ENCODE measurements at places on chromosomes 2 and 18.

DNA sequence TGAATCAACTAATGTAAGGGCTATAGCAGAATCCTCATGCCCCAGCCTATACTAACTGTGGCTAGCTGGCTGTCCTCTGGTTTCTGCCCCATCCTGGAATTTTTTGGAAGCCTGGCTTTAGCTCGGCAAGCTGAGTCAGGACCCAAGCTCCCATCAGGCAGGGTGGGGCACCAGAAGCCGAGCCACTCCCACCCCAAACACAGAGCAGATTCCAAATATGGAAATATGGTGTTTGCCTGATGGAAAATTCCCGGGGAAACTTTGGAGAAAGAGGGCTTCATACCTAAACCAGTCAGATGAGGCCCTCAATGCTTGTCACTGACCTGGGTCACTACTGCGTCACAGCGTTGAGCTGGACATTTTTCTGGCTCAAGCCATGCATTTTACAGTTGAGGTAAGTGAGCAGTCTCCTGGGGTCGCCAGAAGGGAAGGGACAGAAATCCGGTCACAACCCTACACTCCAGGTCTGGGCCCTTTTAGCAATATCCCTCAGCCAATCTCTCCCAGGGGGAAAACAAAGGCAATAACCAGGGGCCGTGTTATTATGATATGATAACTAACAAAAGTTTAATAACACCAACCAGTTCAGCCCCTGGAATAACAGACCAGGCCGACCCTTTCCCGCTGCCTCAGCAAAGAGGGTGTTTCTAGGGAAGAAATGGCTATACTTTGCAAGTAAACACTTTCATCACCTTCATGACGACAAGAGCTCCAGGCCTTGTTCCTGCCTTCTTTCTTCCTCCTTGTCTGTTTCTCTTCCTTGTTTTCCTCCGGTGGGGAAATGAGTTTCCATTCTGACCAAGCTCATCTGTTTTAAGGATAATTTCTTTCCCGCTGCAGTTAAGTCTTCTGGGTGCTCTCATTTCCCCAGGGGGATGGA, 37.7 kb downstream of the PSD4 start:
- ATAC-seq: peak; percentile 59

GRCh38 chr18:51134721-51135120, 62.8 kb downstream of the MEX3C start:
- ATAC-seq: no peak

DNA sequence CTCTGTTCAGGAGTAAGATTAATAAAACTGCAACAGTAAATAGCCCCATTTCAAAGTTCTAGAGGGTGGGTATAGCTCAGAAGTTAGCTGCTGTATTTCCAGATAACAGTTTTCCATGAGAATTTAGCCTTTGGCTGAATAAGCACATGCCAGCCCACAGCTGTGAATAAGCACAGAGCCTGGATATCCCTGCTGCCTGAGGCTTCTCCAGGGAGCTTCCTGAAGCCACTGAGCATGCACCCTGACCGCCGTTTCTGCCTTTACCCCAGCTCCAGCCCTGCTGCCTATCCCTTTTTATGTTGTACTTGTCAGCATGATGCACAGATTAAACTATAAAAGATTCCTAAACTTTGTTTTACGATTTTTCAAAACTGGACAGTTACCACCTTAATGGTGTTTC, 85.3 kb downstream of the FEZ2 start:
- ATAC-seq: no peak

GRCh38 chr2:63047321-63048279, 3.0 kb upstream of the OTX1 start:
- no peak for ATAC-seq

GRCh38 chr2:217901835-217902378, 100.9 kb downstream of the TNS1 start:
- ATAC-seq: peak; percentile 13

DNA sequence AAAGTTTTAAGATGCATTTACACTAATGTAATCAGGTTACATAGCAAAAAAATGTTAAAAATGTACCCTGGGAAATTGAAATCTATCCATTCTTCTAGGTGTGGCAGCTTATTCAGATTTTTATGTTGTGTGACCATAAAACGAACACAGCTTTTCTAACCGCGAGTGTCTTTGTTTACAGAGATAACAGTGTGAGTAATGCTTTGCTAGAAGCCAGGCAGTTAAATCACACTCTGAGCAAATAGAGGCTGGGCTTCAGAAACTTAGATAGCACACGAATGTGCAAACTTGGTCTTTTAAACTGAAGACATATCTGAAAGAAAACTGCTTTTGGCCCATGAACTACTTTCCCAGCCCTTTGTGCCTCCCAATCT, 116.1 kb downstream of the SPTBN1 start:
- peak; percentile 46 for ATAC-seq

DNA sequence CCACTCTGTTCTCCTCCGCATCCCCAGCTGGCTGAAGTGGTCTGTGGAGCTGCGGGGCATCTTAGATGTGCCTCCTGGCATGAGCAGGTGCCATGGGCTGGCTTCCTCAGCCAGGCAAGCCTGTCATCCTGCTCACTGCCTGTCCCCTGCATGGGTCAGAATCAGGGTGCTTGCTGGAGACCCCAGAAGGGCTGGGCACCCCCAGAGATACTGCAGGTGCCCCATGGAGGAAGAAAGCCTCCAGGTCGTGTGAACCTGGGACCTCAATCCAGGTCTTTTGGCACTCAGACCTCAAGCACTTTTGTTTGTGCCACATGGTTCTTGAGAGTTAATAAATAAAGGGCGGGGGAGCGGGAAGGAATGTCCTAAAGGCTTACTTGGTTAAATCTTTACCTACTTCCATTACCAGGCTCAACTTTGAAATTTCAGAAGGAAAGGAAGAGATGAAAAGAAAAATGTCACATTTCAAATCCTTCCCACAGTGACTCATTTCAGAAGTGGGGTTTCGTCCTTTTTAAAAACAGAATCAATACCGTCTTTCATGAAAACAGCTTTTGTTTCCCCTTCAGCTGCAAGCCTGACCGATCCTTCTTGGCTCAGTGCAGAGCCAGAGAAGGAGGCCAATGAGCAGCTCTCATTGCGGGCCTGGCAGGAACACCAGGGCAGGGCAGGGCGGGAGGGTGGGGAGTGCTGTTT, 69.9 kb downstream of the RHOB start:
- ATAC-seq: peak; percentile 26
